T-helper 17 cell (primary cell): ENCODE measurements at places on chromosomes 12 and 14. TPM values are rescaled to one million over a fixed set of nuclear protein-coding genes. Genes with fewer than 3 reads are reported as not detected.

DNA sequence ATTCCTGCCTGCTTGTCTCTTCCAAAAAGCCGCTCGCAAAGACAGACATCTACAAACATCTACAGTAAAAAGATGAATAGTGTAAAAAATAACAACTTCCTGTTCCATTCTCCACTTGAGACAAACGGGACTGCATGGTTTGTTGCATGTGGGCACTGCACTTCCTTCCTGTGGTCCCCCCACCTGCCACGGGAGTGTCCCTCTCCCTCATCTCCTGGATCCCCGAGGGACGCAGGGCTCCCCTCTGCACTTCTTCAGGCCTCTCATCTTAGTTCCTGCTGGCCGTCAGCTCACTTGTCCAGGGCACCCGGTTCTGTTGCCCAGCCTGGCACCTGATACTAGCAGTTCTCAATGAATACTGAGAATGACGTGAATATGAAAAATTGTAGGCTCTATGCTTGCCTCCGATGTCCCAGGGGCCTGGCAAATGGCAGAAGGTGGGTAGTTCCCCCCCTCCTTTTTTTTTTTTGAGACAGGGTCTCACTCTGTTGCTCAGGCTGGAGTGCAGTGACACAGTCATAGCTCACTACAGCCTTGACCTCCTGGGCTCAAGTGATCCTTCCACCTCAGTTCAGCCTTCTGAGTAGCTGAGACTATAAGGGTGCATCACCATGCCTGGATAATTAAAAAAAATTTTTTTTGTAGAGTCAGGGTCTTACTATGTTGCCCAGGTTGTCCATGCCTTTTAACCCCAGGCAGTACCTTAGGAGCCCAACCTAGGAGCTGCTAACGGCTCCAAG, 3.5 kb upstream of the KLC1 start:
- peak; percentile 21 for DNase-seq

DNA sequence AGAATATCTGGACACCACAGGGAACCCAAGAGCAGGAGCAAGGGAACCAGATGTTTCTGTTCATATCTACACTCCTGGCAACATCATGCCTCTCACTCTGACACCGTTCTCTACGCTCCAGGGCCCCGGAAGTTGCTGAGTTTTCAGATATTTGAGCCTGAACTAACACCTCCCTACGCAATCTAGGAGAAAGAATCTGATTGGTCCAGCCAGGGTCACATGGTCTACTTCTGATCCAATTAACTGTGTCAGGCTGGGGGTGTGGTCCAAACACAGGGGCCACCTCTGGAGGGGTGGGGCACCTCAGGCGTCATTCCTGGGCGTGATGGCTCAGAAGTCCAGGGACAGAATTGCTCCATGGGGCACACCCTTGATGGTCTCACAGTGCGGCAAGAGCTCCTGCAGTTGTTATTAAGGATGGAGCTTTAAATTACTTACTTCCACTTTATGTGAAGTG, 165.5 kb downstream of the PTPN11 start:
- no peak for DNase-seq

C3AR1 gene
- 3.9 TPM for total RNA-seq

GRCh38 chr14:85071447-85071846, 458.5 kb upstream of the FLRT2 start:
- no peak for DNase-seq

GRCh38 chr14:96698960-96699539, 98.1 kb upstream of the VRK1 start:
- DNase-seq: no peak

DNA sequence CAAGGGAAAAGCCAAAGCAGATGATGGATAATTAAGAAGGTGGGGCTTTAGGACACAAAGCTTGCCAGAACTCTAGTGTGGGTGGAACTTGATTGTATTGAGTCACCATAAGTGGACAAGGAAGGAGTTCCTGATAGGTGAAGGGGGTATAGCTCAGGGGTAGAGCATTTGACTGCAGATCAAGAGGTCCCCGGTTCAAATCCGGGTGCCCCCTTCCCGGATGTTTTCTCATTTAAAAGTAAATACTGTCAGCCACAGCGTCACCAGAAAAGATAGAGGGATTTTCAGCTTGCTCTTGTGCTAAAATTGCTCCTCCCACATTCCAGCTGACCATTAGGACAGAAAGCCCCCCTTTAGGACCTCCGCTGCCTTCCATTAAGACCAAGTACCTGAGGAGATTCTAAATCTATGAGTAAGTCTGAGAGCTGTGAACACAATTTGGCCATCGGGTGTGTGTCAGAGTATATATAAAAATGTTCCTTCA, 36.6 kb downstream of the DCAF4 start:
- DNase-seq: no peak

DNA sequence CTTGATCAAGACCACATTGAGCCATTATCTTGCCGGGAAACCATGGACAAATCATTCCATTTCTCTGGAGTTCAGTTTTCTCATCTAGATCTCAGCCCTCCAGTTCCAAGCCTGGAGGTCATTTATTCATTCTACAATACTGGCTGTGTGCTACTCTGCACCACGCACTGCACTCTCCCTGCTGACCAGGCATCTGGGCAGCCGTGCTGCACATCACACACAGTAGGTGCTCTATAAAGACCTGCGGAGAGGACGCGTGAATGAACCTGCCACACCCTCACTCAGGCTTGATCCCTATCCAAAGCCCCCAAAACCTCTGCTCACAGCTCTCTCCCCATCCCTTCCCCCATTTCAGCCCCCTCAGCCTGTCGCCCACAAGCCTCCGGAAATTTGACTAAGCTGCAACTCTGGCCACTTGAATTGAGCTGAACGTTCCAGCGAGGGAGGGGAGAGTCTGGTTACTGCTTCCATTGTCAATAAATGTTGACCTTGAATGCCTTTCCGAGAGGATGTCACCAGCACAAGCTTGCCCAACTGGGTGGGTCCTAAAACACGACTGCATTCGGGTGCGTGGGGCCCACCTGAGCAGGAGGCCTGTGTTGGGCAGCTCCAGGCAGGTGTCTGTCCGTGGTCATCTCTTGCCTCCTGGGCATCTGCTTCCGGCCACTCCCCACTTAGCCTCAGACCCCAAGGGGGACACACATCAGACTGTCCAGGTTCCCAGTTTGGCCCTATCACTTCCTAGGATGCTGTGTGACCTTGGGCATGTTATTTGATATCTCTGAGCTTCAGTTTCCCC, 17.8 kb downstream of the FAIM2 start:
- no peak for DNase-seq

- no peak for DNase-seq
These were observed 59.9 kb downstream of the HCAR2 start for GRCh38 chr12:122643207-122643805.

DNA sequence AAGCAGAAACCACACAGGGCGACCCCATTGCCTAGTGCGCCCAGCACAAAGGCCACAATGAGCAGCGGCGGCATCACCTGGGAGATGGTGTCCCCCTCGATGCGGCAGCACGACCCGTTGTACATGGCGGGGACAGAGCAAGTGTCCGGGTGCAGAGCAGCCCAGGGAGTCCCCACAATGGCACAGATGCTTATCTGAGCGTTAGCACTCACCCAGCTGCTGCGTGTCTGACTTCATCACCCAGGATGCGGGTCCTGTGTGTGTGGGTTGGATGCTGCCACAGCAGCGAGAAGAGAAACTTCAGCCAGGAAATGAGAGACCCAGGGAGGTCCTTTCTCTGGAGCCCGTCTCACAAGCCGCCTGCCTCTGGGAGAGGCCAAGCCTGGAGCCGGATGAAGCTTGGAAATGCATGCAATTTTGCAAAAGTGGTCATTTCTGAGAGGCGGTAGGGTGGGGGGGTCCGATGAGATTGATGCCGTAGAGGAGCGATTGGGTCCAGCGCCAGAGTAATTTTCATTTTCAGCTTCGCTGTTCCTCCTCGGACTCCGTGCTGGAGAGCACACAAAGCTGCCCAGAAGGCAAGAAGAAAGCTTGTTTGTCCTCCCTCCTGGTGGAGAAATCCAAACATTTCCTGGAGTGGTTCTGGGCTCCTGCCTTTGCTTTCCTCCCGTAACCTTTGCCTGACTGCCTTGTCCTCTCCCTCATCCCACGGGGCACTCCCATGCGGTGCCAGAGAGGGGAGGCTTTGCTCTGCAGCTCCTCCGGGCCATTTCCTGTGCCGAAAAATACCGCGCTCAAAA, at the start of gene HCAR1:
Gene HCAR1, minus strand, starts transcription at position 630 of the 800 bp plus-strand sequence. Its CDS starts 505 bp downstream, at position 125.
- DNase-seq: no peak

PIK3C2G gene
- total RNA-seq: not detected

TAS2R50 gene
- total RNA-seq: 0.47 TPM

DNA sequence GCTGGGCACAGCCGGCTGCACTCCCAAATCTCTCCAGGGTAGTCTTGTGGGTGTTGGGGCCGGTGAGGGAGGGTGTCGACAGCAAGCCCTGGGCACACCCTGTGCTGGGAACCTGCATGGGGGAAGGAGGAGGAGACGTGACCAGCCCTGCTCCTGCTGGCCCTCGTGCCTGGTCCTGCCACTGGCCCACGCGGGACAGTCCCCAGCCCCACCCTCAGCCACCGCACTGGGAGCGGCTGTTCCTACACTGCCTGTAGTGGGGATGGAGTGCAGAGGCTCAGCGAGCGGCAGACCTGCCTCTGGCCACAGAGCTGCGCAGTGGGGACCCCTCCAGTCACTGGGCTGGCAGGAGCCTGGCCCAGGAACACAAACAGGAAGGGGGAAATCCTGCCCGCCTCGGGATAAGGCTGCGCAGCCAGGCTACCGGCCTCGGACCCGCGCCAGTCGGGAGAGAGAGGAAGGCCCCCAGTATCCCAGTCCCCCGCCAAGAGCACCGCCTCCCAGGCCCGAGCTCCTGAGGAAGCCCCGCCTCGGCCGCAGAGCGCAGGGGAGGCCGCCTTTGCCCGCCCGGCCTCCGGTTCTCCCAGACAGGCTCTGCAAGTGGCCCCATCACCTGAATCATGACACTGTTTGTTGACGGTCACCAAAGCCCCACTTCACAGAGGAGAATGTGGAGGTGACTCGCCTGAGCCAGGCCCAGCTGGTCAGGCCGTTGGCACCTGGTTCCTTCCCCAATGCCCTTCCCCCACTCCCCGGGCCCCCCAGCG, 10.6 kb downstream of the AHNAK2 start:
- DNase-seq: no peak

GRCh38 chr12:89829434-89829975, 120.9 kb upstream of the ATP2B1 start:
- no peak for DNase-seq

- DNase-seq: no peak
These were observed 25.3 kb downstream of the RHOJ start for GRCh38 chr14:63229330-63230059.

DNA sequence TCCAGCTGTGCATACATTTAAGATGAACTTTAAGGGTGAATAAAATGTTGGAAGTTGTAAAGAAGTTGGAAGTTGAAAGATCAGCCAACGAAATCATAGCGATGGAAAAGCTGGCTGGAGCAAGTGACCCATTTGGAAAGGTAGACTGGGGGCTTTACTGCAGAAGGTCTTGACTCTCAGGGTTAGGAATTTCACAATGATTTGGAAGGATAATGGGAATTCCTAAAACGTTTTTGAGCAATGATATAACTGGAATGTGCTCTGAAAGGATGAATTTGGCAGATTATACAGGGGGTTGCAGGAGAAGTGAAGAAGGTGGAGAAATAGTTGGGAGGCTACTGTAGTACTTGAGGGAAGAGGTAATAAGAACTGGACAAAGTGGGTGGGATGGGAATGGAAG, 27.4 kb downstream of the EMP1 start:
- no peak for DNase-seq

DNA sequence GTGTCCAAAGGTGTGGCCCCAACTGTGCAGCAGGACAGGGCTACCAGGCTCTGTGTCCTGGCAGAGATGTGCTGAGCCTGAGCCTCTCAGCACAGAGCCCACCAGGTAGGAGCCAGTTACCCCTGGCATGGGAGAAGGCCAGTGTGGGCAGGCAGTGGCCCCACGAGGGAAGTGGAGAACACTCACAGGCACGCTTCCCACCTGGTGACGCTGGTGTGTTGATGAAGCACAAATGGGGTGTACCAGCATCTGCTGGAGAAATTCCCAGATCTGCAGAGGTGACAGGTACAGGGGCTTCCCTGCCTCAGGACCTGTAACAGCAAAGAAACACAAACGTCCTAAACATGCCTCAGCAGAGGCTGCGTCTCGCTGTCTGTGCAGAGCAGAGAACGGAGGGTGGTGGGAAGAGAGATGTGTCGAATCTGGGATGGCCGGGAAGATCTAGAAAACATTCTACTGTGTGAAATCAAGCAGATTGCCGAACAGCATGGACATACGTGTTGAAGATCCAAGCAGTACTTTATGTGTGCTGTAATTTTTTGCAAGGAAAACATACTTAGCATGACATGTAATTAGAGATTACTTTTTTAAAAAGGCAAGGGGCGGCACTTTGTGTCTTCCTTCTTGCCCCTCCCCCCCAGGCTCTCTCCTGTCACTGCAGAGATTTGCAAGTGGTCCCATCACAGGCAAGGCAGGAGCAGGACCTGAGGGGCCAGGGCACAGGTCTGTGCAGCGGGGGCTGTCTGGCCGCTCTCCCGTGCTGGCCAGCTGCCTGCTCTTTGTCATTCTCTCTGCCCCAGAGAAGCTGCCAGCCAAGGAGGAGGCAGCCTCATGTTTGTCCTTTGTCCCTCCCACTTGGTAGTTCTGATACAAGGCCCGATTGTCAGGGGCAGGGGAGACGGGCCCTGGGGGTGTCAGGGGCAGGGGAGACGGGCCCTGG, 17.3 kb downstream of the HIP1R start:
- DNase-seq: no peak

DNA sequence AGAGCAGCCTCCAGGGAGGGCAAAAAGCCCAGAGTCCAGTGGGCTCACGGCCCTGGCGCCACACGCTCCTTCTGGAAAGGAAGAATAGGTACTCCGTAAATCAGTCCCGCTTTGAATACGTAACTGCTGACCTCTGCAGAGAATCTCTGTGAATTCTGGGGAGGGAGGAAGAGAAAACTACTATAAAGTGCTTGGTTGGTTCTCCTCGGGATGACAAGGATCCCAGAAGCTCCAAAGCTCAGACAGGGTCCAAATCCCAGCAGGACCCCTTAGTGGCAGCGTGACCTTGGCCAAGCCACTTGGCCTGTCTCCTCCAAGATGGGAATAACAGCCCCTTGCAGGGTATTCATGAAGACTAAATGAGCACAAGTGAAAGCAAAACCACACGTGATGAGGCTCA, 31.7 kb downstream of the ANO2 start:
- DNase-seq: no peak

DNA sequence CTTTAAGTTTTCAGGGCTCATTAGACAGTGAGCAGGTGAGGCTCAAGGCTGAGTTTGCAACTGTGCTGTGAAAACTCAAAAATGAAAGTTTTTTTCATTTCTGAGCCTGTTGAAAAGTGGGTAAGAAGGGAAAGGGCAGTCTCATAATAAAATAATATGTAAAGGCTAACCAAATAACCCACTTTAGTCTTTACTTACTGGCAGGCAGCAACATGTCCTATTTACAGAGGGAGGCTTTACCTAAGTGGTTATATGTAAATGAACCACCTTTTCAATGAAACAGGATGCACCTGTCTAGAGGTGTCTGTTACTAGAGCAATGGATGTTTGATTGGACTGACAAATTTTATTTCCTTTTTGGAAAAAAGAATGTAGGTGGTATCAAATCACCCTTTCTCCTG, 158.0 kb downstream of the ETV6 start:
- DNase-seq: no peak

SIX1 gene
- not detected for total RNA-seq

GRCh38 chr12:80862531-80862930, 75.2 kb downstream of the LIN7A start:
- DNase-seq: no peak

GPR137C gene
- 0.37 TPM for total RNA-seq
